ENCODE measurements at places on chromosomes 16 and 17.
A peak's percentile ranks its signal among the peaks of the same experiment; 100 is the strongest.

DNA sequence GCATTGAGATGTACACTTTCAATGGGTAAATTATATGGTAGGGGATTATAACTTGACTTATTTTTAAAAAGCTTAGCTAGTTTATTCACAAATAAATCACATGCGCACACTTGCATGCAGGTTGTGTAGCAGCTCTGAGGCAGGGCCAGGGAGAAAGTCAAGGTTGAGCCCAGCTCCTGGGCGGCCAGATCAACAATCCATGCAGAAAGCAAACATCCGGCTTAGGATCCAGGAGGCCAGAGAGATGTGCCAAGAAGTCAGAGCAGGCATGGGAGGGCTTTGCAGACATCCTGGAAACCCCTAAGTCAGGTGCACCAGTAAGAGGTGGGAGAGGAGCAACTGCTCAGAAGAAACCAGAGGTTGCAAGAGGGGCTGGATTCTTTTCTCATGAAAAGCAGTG lies 186.5 kb downstream of the AXIN2 start:
- H3K27ac ChIP-seq: no peak overlapping the region
- H3K27me3 ChIP-seq: peaks cover 46% of the 10 kb centered on the region
- no peak for DNase-seq
- peaks cover 4% of the 10 kb centered on the region for H3K36me3 ChIP-seq
- H3K4me3 ChIP-seq: no peak overlapping the region

DNA sequence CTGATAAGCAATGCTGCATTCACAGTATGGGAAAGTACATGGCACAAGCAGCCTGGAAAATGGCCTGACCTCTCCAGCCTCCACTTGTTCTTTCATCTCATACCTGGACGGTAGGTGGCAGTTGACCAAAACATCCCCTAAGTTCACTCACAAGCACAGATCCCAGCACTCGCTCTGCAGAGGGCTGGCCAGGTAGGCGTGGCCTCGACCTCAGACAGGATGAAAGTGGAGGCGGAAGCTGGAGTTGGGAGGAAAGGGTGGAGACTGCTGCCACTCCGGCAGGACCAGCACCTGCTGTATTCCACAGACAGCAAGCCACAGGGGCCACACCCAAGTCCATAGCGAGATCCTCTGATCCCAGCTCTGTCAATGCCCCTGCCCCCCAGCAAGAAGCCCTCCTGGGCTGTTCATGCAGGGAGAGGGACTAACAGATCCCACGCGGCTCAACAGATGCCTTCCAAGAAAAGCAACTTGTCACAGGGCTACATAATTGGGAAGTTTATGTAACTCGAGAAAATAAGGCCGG lies 31.3 kb downstream of the ZCCHC14 start:
- no peaks in the 10 kb centered on the region for H3K36me3 ChIP-seq
- H3K27me3 ChIP-seq: no peaks in the 10 kb centered on the region
- H3K27ac ChIP-seq: peak overlapping the region; percentile 70
- peaks cover 35% of the 10 kb centered on the region for H3K4me1 ChIP-seq
- no peak for DNase-seq
- H3K4me3 ChIP-seq: no peak overlapping the region

DNA sequence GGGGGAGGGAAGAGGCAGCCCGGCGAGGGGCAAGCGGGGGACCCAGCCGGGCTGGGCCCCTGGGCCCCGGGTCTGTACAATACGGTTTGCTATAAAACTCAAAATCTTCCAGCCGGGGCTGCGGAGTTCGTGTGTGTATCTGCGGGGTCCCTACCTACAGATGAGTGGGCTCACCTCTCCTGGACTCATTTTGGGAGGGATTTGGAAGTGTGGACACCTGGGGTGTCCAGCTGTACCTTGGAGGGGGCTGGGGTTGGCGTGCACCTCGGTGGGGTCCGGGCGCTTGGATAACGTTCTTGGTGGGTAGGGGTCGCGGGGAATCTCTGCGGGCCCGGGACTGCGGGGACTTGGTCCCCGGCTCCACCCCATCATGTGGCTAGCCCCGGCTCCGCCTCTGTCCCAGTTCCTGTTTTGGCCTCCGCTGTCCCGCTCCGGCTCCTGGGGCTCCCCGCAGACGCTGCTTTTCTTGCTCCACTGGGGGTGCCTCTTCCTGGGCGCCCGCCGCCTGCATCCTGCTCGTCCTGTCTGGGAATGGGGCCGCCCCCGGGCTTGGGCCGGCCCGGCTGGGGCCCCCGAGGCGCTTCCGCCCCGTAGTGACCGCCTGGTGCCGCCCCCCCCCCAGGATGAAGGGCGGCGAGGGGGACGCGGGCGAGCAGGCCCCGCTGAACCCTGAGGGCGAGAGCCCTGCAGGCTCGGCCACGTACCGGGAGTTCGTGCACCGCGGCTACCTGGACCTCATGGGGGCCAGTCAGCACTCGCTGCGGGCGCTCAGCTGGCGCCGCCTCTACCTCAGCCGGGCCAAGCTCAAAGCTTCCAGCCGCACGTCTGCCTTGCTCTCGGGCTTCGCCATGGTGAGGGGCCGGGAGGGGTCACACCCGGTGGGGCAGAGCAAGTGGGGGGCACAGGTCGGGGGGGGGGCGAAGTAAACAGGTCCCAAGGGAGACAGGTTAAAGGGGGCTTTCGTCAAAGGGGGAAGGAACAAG lies at the start of gene ORAI3:
ORAI3 (plus strand) TSS at position 402 of the 983 bp plus-strand sequence; CDS start at position 624, 222 bp downstream.
- H3K4me1 ChIP-seq: peaks cover 29% of the 10 kb centered on the region
- no peaks in the 10 kb centered on the region for H3K36me3 ChIP-seq
- no peak within 1 kb of the TSS for H3K27ac ChIP-seq
- H3K4me3 ChIP-seq: peak within 1 kb of the TSS; percentile 94

- no peaks in the 10 kb centered on the region for H3K4me1 ChIP-seq
- no peak overlapping the region for H3K27ac ChIP-seq
- H3K4me3 ChIP-seq: no peak overlapping the region
- no peak for DNase-seq
- H3K27me3 ChIP-seq: no peaks in the 10 kb centered on the region
Measured at GRCh38 chr17:61280338-61280737, 119.3 kb upstream of the TBX2 start.

- H3K27me3 ChIP-seq: no peaks in the 10 kb centered on the region
- peaks cover 5% of the 10 kb centered on the region for H3K36me3 ChIP-seq
- peak overlapping the region; percentile 45 for H3K27ac ChIP-seq
- H3K4me1 ChIP-seq: peaks cover 11% of the 10 kb centered on the region
- DNase-seq: no peak
Measured at GRCh38 chr16:22317001-22317530, 19.9 kb downstream of the POLR3E start.

- H3K27me3 ChIP-seq: no peaks in the 10 kb centered on the region
- H3K36me3 ChIP-seq: no peaks in the 10 kb centered on the region
- H3K4me3 ChIP-seq: peak overlapping the region; percentile 64
- peak; percentile 66 for DNase-seq
- peak overlapping the region; percentile 90 for H3K27ac ChIP-seq
Measured at GRCh38 chr16:87853411-87854052, 15.8 kb downstream of the SLC7A5 start.

DNA sequence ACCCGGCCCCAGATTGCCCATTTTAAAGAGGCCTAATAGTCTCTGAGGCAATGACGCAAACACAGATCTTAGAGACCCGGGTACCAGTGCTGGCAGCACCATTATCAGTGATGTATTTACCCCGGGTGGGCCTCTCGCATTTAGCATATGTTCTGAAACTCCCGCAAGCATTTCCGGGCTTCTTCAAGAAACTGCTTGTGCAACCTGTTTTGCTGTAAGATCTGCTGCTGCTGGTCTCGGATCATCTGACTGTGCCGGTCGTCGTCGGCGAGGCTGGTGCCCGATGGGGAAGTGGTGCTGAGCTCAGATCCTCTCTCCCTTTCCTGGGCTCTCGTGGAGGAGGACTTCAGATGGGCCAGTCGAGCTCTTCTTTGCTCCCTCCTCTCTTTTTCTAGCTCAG lies 12.5 kb downstream of the CEP295NL start:
- no peak for DNase-seq
- peaks cover 30% of the 10 kb centered on the region for H3K4me1 ChIP-seq
- H3K27ac ChIP-seq: peak overlapping the region; percentile 94
- H3K4me3 ChIP-seq: peak overlapping the region; percentile 65

DNA sequence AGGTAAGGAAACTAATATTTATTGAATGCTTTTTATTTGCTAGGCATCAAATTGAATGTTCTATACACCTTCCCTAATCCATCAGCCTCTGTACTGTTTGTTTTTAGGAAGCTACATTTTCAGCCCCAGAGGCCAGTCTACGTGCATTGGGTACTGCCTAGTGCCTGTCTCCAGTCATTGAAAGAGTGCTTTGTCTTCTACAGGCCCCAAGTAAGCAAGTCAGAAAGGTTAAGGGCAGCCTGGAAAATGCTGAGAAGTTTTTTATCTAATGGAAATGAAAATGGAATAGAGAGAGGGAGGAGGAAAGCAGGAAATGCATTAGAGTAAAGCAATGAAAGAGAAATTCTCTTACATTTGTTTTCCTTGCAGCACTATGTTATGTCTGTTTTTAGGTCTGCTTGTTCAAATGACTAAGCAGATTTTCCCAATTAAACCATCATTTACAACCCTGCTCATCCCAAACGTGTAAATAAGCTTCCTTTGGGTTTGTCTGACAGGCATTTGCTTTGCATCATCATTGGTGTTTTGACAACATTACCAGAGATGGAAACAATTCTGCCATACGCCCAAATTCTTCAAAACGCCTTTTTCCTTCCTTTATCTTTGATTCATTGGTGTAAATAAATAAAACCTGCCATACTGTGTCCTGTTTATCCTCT lies 116.0 kb upstream of the GOT2 start:
- H3K27me3 ChIP-seq: peaks cover 38% of the 10 kb centered on the region
- DNase-seq: no peak
- no peak overlapping the region for H3K4me3 ChIP-seq
- H3K4me1 ChIP-seq: no peaks in the 10 kb centered on the region

DNA sequence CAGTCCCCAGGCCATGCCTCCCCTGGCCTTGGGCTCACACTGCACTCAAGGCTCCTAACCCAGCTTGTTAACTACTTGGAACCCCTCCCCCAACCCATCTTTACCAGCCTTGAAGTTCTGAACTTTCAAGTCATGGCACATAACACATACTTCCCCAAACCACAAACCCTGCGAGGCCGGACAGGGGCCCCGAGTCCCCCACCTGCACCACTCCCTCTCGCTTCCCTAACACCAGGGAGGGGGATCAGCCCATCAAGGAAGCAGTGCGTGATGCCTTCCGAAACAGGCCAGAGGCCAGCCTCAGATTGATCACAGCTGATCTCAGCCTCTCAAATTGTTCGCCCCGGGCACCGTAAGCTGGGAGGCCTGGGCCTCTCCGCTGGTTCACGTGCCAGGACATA lies 3.0 kb upstream of the NLRC3 start:
- H3K4me3 ChIP-seq: peak overlapping the region; percentile 41
- no peak for DNase-seq
- peaks cover 4% of the 10 kb centered on the region for H3K36me3 ChIP-seq
- no peaks in the 10 kb centered on the region for H3K27me3 ChIP-seq

DNA sequence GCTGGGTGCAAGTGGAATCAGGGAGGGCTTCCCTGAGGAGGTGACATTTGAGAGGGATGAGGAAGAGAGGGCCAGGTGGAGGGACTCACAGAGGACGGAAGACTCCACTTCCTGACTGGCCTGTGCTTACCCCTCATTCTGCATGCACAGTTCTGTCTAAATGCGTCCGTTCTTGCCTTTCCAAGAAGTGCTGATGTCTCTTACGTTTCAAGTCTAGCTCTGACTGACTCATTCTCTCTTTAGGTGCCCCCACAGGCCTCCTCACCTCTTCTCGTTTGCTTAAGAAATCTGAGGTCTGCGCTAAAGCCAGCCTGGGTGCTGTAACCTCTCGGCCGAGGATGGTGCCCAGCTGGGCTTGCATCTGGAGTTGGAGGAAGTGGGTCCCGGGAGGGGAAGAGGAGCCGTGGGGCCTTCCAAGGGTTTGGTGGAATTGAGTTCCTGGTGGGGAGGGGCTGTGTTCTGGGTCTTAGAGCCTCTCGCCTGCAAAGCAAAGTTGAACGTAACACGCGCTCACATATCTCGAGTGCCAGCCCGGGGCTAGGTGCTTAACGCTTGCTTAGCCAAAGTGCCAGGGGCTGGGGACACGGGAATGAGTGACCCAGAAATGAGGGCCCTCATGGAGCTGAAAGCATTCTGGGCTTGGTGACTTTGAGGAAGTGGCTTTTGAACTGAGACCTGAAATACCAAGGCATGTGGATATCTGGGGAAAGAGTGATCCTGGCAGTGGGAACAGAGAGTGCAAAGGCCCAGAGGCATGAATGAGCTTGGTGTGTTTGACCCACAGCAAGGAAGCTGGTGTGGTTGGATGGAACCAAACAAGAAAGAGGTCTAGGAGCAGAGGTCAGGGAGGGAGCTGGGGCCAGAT lies 4.8 kb downstream of the IL4R start:
- DNase-seq: no peak
- peaks cover 3% of the 10 kb centered on the region for H3K36me3 ChIP-seq
- H3K4me1 ChIP-seq: peaks cover 63% of the 10 kb centered on the region

GRCh38 chr17:67265436-67266019 lies 20.5 kb upstream of the HELZ start:
- H3K36me3 ChIP-seq: no peaks in the 10 kb centered on the region
- H3K27ac ChIP-seq: no peak overlapping the region
- no peaks in the 10 kb centered on the region for H3K27me3 ChIP-seq
- no peak overlapping the region for H3K4me3 ChIP-seq
- peaks cover 8% of the 10 kb centered on the region for H3K4me1 ChIP-seq
- DNase-seq: no peak

DNA sequence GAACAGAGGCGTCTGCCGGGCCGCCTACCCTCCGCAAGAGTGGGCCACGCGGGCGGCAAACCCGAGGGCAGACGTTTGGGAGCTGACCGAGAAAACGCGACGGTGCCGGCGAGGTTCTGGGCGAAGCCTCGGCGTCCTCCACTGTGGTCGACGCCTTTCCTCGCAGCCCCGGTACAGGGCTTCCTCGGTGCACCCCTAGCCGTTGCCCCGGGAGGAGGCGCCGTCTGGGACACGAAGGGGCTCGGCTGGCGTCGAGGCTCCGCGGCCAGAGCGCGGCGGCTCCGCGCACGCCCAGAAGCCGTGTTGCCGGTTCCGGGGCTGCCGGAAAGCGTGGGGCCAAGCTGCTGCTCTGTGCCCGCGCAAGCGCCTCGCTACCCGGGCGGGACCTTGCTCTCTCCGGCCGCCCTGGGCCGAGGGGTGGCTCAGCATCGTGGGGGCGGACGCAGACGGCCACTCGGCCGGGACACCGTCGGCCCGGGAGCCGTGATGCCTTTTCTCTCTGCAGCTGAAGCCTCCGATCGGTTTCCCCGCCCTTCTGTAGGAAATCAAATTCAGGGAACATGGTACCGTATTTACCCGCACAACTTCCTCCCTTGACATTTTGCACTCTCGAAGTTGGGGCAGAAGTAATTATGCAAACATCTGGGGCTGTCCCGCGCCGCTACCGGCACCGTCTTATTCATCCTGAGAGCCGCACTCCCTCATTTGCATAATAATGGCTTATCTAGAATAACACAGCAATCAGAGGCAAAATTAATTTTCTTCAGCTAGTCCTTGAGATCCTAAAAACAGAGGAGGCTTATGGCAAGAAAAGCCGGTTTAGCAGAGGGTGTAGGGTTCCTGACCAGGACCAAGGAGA lies 7.3 kb upstream of the CBX8 start:
- peaks cover 72% of the 10 kb centered on the region for H3K27me3 ChIP-seq
- peak overlapping the region; percentile 76 for H3K4me3 ChIP-seq
- H3K36me3 ChIP-seq: peaks cover 10% of the 10 kb centered on the region
- H3K4me1 ChIP-seq: peaks cover 28% of the 10 kb centered on the region
- H3K27ac ChIP-seq: peak overlapping the region; percentile 92
- no peak for DNase-seq

GRCh38 chr17:4901108-4901647 lies 1.7 kb downstream of the CHRNE start:
- peaks cover 31% of the 10 kb centered on the region for H3K4me1 ChIP-seq
- no peaks in the 10 kb centered on the region for H3K27me3 ChIP-seq
- peak overlapping the region; percentile 81 for H3K27ac ChIP-seq

- H3K27ac ChIP-seq: peak overlapping the region; percentile 98
- H3K36me3 ChIP-seq: peaks cover 24% of the 10 kb centered on the region
- H3K4me1 ChIP-seq: peaks cover 77% of the 10 kb centered on the region
- no peak overlapping the region for H3K4me3 ChIP-seq
- no peaks in the 10 kb centered on the region for H3K27me3 ChIP-seq
Measured at GRCh38 chr16:57019746-57020145, 30.4 kb downstream of the NLRC5 start.
